ENCODE measurements at places on chromosomes 2 and 18.

DNA sequence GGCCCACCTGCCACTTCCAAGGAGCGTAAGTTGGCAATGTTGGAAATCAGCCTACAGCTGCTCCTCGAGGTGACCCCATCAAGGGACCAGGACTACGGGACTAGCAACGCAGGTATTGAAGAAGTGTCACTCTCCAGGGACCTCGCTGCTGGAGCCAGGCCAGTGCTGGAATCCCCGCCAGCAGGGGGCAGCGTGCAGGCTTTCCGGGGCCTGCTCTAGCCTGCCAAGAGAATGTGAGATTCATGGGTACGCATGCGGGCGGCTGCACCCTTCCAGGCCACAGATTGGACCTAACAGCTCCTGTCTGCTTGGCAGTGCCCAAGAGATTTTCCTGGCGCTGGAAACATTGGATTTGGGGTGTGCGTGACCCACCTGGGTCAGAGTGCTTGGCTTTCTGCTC, 182.8 kb upstream of the RAB12 start:
- no peak for DNase-seq

DNA sequence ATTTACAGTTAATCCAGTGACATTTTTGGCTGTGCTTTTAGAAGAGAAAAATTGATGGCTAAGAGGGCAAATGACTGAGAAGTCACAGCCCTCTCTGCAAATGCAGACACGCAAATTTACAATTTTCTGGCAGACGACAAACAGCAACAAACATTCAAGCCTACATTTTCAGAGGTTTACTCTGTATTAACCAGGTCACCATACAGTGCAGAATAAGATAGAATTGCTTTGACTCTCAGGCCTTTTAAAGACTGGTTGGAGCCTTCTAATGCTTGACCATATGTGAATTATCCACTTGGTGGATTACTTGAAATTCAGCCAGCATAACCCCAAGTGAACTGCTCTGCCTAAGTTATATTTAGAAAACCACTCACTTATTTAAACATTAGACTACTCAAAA, 280.9 kb upstream of the STON1 start:
- no peak for DNase-seq

DNA sequence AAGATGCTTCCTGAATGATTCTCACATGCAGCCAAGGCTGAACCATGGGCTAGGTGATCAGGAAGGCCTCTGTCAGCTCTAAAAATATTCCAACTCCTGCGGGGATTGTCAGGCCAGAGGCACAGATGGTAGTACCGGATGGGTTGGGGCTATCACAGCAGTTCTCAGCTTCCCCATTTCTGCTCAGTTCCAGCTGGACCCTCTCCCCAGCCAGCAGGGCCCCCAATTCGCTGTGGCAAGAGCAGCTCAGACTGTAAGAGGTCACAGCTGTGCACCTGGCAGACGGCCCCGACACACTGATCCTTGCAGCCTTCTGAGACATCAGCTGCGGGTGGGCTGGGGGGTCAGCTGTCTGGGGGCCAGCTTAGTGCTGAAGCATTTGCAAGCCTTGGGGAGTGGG, 43.6 kb upstream of the TCF7L1 start:
- DNase-seq = peak; percentile 80

GRCh38 chr2:169362894-169363559, 693 bp upstream of the LRP2 start:
- DNase-seq = no peak

GRCh38 chr2:188449561-188449960, 157.9 kb downstream of the GULP1 start:
- DNase-seq = no peak

DNA sequence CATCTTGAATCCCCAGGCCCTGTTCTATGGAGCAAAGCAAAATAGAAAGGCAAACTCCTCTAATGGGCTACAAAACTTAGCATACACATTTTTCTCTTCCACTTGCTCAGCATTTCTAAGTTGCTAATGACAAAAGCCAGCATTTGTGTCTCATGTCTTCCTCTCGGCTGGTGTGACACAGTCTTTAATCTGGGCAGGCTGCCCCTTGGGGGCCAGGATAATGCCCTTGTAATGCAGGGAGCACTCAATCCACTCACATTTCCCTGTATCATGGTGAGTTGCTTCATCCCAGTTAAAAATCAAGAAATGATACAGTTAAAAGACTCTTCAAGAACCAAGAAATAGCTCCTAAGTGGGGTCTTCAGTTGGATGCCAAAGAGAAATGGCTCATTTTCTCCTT, 109.1 kb upstream of the FBXO11 start:
- DNase-seq = no peak

DNA sequence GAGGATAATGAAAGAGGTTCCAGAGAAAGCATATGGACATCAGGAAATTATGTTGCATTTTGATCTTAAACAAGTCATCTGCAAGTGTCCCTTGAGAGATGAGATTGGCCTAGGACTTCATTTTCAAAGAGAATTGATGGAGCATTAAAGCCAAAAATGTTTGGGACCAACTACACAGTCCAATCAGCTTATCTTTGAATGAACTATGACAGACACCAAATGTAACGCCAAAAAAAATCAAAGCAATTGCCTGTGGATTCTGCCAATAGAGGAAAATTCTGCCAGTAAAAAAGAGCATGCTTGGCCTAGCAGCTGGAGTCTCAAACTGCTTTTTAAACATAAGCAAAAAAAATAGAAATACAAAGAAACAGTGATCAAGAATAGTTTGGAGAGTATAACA, 594.5 kb upstream of the CHAC2 start:
- no peak for DNase-seq

- no peak for DNase-seq
Observed at GRCh38 chr18:2699001-2699400, 43.5 kb downstream of the SMCHD1 start.

DNA sequence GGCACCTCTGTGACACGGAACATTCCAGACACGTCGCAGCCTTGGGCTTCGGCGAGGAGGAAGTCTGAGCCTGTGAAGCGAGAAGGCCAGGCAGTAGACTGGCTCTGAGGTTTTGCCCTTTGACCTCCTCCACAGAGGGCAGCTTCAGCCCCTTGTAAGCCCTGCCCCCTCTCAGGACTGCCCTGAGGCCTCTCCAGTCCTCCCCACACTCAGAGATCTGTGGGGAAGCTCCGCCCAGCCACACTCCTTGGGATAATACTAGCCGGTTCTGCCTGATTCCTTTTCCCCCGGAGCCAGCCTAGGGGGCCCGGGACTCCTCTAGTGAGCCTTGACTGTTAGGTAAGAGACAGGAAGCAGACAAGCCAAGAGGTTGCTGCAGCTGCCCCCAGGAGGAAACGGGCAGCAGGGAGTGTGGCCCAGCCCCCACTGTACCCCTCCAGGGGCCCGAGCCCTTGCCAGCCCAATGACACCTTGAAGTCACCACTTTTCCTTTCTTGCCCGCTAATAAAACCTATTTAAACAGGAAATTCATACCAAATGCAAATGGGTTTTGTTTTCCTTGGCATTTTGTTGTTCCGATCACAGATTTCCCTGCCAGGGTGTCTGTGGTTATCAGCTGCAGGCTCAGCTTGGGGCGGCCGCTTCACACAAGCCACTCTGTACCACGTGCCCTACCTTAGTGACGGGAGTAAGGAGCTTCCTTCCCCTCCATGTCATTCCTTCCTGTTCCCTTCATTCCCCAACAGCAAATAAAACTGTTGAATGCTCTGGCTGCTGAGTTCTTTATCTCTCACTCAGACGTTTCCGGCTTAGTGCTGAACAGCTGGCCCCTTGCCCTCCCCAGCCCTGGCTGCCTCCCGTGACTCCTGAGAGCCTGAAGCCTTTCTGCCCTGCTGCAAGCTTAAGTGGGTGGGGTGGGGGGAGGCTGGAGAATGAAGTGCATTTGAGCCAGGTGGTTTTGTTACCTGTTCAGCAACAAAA, 124.7 kb downstream of the CABLES1 start:
- peak; percentile 78 for DNase-seq

DNA sequence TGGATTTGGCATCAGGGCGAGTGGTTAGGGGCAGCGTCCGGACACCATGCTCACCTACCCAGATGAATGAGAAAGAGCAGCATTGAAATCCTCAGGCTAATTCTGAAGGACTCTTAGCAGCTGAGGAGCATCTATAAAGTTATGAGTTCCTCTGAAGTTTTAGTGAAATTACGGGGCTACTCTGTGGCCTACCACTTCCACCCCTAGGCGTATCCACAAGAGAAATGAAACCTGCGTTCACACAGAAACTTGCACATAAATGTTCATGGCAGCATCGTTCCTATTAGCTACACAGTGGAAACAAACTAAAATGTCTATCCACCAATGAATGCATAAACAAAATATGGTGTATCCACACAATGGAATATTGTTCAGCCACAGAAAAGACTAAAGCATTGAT, 98.0 kb downstream of the GBX2 start:
- DNase-seq = no peak

- DNase-seq = no peak
Observed at GRCh38 chr2:8090748-8091700, 590.8 kb upstream of the ID2 start.
